ENCODE measurements at places on chromosomes 2 and 18.

DNA sequence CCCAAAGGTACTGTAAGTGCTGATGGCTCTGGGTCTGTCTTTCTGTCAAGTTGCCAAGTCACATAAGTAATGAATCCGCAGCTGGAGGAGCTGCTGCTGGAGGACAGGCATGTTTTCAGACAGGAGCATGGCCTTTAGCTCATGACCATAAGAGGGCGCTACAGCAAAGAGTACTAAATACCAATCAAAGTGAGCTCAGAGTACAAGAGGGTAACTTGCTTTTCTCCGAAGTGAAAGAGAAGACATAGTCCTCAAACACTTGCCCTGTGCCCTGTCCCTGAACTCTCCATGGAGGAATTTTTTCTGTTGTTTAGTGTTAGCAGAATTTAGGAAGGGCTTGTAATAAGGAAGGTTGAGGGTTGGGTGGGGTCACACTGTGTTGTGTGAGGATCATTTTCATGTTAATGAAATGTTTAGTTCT, 58.0 kb upstream of the EML6 start:
- peak; percentile 63 for DNase-seq

- no peak for DNase-seq
Measured at GRCh38 chr2:27071990-27072830, 756 bp upstream of the OST4 start.

DNA sequence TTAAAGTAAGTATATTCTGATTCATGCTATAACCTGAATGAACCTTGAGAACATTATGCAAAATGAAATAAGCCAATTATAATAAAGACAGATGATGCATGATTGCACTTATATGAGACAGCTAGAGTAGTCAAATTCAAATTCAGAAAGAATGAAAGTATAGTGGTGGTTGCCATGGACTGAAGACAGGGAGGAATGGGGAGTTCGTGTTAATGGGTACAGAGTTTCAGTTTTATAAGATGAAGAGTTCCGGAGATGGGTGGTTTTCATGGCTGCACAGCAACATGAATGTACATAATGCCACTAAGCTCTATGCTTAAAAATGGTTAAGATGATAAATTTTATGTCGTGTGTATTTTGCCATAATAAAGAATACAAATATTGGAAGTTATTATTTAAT, 751.2 kb downstream of the TSN start:
- no peak for DNase-seq

GRCh38 chr18:54444319-54444914, 86.7 kb downstream of the C18orf54 start:
- DNase-seq: peak; percentile 62

DNA sequence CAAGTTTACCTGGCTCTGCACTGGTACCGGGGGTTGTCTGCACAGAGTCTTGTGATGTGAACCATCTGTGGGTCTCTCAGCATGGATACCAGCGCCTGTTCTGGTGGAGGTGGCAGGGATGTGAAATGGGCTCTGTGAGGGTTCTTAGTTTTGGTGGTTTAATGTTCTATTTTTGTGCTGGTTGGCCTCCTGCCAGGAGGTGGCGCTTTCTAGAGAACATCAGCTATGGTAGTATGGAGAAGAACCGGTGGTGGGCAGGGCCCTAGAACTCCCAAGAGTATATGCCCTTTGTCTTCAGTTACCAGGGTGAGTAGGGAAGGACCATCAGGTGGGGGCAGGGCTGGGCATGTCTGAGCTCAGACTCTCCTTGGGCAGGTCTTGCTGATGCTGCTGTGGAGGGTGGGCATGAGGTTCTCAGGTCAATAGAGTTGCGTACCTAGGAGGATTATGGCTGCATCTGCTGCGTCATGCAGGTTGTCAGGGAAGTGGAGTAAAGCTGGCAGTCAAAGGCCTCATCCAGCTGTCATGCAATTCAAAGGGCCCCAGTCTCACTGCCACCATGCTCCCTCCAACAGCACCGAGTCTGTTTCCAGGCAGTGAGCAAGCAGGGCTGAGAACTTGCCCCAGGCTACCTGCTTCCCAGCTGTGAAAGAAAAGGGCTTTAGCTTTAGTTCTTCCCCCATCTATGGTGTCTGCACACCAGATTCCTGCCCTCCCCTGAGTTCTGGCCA, 278.0 kb downstream of the METTL4 start:
- peak; percentile 23 for DNase-seq

GRCh38 chr18:40017021-40017420, 1938.0 kb upstream of the PIK3C3 start:
- no peak for DNase-seq

DNA sequence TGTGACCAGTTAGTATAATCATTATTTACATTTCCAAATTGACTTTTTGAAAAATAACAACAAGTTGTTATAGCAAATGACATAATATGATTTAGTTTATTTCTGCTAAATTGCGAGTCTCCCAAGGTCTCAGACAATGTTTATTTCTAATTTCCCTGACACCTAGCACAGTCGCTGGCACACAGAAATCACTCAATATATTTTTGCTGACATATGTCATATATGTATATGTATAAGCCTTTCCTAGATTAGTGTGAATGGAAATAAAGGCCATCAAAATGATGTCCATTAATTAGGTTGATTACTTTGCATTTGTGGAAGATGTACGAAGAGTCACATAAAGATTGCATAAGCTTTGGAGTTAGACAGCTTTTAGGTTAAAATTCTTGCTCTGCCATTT, 136.7 kb upstream of the CDH2 start:
- DNase-seq: no peak

DNA sequence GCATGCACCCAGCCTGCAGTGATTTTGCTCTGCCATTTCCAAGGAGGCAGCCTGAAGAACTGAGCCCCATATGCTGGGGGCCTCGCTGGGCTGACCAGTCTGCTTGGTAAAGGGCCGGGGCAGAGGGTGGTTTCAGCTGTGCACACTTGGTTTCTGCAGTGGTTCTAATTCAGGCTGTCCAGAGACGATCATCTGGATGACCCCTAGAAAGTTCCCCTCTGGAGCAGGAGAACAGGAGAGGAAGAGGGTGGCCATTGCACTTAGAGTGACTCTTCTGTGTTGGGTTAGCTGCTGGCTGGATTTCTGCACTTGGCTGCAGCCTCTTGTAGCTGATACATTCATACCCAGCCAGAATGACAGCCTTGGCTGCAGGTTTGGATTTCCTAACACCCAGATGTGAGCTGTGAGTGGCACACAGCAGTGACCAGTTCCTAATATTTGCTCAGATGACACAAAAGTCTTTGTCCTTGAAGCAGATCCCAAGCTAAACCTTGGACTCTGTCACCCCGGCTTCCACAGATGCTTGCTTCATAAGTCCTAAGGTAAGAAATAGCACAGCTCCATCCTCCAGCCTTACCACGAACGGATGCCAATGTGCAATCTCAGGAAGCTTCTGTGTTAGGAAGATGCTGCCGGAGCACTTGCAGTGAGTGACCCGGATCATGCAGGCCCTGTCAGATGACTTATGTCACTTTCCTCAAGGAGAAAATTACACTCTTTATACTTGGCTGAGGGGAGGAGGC, 105.6 kb downstream of the HNRNPLL start:
- DNase-seq: no peak

DNA sequence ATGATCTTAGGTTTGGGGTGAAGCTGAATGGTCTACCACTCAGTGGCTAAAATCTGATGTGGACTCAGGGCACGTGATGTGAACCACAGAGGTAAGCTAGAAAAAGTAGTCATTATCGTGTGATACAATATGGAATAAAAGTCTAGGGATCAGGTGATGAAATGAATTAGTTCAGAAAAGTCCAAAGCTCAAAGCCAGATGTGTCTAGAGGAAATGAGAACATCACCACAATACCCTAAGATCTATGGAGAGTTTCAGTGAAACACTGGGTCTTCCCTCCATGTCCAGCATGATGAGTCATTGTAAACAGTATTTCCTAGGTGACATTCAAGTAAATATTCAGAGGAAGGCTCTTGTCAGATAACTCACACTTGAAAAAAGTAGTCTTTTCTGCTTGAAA, 1257.4 kb upstream of the ZEB2 start:
- DNase-seq: no peak

DNA sequence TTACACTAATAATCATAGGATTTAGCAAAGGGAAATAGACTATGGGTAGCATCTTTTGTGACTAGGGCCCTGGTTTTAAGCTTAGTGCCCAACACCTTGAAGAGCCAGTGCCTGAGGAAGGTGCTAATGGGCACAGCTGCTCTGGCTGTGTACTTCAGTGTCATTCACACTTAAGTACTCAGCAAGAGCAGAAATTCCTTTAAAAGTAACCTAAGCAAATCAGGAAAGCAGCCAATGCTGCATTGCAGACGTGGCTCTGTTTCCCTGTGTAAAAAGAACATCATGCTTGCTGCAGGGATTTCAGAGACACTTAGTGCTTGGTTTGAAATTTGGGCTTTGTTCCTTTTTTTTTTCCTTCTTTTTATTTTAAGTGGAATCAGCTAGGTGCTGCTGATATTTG, 505.4 kb downstream of the SUCLG1 start:
- DNase-seq: no peak

DNA sequence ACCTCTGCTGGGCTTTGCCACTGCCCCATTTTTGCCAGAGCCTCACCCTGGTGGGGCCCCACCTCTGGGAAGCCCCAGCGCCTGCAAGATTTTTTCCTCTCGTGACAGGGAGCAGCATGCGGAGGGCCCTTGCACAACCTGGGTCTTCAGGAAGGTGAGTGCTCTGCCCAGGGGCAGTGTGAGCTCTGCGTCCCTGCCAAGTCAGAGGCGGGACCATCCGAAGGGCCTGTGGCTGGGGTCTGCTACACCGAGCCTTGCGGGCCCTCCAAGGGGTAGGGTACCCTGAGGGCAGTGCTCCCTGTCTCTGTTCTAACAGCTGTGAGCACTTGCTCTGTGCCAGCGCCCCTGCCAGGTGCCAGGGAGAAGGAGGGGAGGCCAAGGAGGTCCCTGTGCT, 5.8 kb upstream of the ODC1 start:
- no peak for DNase-seq

DNA sequence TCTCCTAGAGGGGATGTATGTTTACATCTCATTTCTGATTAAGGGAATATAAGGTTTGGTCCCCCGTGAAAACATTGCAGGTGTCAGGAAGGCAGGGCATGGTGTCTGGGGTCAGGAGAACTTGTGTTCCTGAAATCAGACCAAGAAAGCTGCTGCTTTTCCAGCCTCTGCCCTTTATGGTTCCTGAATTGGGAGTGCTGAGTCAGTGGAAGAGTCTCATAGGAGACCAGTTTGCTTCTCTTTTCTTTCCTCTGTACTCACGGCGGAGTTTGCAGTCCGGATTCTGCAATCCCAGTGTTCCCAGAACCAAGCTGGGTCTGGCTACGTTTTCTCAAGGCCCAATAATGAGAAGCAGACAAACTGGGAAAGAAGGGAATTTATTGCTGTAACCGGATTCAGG, 5.1 kb upstream of the MARCO start:
- DNase-seq: no peak

DNA sequence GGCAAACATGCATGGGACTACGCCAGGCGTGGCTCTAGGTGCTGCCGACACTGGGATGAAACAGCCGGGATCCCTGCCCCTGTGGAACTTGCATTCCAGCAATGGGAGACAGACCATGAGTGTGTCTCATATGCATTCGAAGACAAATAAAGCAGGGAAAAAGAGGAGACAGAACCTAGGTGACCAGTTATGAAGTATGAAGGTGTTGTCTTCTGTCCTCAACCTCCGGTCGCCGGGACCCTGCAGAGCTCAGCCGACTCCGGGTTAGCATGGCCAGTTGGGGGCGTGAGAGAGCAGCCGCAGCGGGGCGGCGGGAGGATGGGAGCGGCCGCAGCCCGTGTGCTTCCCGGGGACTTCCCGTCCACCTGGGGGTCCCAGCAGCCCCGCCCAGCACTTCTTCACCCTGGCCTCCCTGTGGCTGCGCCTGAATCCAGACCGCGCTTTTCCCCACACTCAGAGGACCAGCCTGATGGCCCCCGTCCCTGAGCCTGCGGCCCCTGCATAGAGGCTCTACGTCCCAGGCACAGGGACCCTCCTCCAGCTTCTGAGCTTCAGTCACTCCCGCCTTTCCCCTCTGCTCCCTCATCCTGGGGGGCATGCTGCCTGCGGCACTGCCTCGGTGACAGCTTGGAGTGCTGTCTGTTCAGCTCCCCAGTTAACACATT, 11.4 kb downstream of the ID2 start:
- peak; percentile 29 for DNase-seq

DNA sequence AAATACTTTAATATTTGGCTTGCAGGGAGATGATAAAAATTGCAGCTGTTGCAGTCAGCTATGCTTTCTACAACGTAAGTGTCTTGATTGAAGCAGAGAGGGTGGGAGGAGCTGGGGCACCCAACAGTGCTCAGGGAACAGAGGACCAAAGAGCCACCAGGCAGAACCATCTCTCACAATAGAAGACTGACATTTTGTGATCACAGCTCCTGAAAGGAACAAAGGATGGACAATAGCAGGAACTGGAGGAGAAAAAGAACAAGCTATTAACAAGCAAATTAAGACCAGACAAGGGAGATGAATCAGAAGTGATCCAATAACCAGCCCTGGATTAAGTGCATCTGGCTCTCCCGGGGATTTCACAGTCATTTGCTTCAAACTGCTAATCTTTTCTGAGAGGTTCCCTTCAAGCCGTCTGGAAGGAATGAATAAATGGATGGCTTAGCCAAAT, 65.7 kb upstream of the SMAD2 start:
- DNase-seq: no peak

GRCh38 chr2:181124497-181124896, 144.1 kb downstream of the UBE2E3 start:
- DNase-seq: no peak

DNA sequence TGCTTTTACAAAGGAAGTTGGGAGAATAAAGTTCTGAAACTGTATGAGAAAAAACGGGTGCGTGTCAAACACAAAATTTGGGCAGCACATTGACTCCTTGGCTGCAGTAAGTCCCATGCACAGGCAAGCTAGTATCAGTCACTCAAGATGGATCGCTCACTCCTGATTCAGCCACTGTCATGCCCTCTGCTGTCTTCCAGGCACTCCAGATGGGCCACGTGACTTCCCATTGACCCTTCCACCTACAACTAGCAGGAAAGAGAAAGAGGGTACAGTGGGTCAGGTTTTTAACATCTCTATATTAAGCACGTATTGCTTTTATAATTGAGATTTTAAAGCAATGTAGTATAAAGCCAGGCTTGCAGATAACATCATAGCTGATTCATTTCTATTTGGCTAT, 8.6 kb downstream of the ARHGEF33 start:
- DNase-seq: no peak

DNA sequence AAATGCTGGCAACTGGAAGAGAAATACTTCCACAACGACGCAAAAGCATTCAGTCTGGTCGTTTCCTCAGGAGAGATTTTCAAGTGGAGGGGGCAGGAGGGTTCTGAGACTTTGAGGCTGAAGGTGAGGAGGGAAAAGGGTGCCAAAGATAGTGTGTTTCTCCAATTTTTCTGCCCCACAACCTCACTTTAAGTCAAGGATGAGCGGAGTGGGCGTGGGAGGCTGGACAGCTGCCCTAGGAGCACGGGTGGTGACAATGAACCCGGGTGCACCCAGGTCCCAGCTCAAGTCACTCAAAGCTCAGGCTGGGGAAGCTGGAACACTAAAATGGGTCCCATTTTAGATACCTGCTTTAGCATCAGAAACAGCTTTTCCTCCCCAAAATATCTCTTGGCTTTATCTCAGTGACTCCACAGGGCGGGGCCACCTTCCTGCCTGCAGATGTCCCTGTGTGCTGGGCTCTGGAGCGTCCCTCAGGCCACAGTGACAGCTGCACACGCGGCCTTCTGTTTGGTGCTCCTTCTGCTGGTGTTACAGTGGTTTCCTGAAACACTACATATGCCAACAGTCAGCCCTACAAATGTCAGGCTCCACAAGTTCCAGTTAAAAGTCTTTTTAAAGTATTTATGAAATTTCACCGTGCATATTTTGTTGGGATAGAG, 1.4 kb upstream of the MBP start:
- DNase-seq: peak; percentile 88
